ENCODE measurements at places on chromosomes 4 and X. TPM values are rescaled to one million over a fixed set of nuclear protein-coding genes. Genes with fewer than 3 reads are reported as not detected.

DNA sequence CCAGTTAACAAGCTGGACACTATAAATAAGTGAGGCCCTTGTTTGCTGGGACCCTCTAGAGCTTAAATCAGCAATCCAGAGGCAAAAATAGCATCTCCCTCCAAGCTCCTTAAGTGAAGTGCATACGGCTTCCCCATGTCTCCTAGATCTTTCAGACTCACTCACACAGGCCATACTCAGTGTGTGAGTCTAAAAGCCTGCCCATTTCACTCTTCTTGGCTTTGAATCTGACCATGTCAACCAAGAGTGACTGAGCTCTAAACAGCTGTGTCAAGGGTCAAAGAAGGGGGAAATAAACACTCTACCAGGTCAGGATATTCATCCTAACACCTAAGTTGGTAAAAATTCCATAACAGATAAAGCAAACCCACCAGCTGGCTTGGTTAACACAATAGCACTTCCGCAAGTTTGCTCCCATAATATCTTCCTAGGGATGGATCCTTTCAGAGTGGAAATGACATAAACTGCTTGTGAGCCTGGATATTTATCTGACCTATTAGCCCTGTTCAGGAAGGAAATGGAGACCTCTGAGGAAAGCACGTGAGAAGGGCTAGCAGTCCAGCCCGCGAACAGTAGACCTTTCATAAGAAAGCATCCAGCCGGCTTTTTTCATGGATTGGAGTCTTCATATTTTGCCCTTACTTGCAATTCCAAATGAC lies 65.6 kb downstream of the MID1 start:
- no peak for DNase-seq

- DNase-seq = no peak
These were observed 614.4 kb downstream of the RPA4 start for GRCh38 chrX:97498093-97498492.

DNA sequence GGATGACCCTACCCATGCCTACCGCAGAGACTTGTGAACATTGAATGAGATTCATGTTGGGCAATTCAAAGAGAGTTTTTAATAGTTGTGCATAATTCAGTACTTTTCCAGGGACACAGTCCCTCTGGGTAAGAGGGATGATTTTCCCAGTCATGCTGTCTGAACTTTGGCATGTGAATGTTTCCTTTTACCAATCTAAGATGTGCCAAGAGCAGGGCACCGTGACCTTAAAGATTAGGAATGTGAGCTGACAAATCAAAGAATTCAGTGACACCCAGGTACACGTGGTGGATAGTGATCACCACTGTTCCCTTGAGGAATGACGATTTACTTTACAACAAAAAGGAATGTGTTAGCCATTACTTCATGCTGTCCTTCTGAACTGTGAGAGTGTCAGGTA lies 515.6 kb downstream of the PPARGC1A start:
- DNase-seq = peak; percentile 35

GRCh38 chr4:116588783-116589182 lies 496.6 kb downstream of the TRAM1L1 start:
- DNase-seq = no peak

DNA sequence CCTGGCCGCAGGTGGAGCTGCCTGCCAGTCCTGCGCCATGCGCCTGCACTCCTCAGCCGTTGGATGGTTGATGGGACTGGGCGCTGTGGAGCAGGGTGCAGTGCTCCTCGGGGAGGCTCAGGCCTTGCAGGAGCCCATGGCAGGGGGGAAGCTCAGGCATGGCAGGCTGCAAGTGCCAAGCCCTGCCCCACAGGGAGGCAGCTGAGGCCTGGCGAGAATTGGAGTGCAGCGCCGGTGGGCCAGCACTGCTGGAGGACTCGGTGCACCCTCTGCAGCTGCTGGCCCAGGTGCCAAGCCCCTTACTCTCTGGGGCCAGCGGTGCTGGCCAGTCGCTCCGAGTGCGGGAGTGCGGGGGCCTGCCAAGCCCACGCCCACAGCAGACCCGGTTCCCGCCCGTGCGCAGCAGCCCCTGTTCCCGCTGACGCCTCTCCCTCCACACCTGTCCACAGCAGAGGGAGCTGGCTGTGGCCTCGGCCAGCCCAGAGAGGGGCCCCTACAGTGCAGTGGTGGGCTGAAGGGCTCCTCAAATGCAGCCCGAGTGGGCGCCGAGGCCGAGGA lies 275.9 kb upstream of the FRG1 start:
- no peak for DNase-seq

DNA sequence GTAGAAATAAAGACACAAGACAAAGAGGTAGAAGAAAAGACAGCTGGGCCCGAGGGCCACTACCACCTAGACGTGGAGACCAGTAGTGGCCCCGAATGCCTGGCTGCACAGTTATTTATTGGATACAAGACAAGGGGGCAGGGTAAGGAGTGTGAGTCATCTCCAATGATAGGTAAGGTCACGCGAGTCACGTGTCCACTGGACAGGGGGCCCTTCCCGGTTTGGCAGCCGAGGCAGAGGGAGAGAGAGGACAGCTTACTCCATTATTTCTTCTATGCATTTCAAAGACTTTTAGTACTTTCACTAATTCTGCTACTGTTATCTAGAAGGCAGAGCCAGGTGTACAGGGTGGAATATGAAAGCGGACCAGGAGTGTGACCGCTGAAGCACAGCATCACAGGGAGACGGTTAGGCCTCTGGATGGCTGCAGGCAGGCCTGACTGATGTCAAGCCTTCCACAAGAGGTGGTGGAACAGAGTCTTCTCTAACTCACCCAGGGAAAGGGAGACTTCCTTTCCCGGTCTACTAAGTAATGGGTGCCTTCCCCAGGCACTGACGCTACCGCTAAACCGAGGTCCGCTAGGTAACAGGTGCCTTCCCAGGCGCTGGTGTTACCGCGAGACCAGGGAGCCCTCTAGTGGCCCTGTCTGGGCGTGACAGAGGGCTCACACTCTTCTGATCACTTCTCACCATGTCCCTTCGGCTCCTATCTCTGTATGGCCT lies 44.9 kb downstream of the ZBTB49 start:
- DNase-seq = peak; percentile 45

- no peak for DNase-seq
These were observed 717.6 kb upstream of the TENM3 start for GRCh38 chr4:181525634-181526033.

GRCh38 chr4:71474731-71475130 lies 135.9 kb downstream of the SLC4A4 start:
- peak; percentile 40 for DNase-seq

- DNase-seq = no peak
These were observed 30.2 kb upstream of the GRIA3 start for GRCh38 chrX:123153846-123154335.

The UPF3B gene
- total RNA-seq = 3.7 TPM

The ADAMTS3 gene
- 0.23 TPM for total RNA-seq

The BRS3 gene
- total RNA-seq = not detected
